Activated gamma-delta T cell treated with Interleukin-2 at 50 U/mL for 16 hours (primary cell): ENCODE measurements at places on chromosomes 7 and 10.

- DNase-seq, result no peak
Measured at GRCh38 chr7:96674565-96674964, 35.1 kb downstream of the SEM1 start.

- no peak for DNase-seq
Measured at GRCh38 chr7:158109364-158110033, 478.1 kb downstream of the PTPRN2 start.

DNA sequence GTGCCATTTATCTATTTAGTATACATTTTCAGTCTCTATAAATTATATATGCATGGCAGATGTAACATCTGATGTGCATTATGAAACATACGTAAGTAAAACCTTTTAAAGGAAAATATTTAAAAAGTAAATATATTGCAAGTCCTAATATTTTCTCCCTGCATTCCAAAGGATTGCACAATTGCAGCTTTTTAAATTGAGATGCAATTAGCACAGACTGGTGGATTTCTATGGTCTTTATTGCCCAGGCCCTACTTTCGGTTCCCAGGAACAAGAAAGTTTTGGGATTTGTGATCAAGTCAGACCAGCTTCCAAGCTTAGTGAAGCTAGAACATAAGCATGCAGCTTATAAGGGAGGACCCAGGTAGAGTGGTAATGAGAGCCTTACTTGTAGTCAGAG lies 337.8 kb downstream of the NRG3 start:
- DNase-seq, result no peak

GRCh38 chr7:29033584-29033983 lies 75.5 kb upstream of the TRIL start:
- no peak for DNase-seq

DNA sequence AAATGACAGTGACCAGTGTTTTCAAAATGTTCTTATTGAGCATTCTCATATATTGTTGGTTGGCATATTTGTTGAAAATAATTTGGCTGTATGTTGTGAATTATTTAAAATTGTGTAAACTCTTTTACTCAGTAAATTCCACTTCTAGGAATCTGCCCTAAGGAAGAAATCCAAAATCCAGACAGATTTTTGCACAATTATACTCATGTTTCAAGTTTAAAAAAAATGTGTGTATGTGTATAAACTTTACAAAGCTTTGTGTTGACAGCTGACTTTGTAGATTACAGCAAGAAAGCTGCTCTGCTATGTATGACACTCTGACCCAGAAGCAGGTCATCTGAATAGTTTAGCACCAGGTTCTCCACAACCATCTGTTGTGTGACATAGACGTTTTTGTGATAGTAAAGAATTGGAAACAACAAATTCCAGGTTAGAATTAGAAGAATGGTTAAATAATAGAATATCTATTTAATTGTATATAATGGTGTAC lies 21.6 kb downstream of the KIFBP start:
- no peak for DNase-seq

DNA sequence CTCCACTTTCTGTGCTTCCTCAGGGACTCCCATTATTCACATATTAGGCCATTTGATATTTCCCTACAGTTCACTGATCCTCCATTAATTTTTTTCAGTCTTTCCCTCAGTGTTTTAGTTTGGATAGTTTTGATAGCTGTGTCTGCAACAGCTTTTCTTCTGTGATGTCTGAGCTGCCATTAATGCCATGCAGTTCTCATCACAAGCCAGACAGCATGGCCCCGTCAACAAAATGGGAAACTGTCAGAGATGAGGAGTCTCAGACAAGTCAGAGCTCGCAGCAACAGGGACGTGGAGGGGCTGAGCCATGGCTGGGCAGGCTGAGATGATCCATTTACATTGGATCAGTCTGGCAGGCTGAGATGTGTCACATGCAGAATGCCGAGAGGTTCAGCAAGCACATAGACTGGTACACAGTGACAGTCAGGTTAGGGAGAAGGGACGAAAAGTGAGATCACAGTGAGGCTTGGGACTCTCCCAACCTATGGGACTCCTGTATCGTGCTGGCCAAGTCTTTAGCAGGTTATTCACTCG lies 65.4 kb downstream of the NPS start:
- no peak for DNase-seq

- DNase-seq, result no peak
Measured at GRCh38 chr7:126780993-126781392, 471.7 kb downstream of the GRM8 start.

GRCh38 chr7:18064242-18064838 lies 36.7 kb upstream of the PRPS1L1 start:
- DNase-seq, result no peak

DNA sequence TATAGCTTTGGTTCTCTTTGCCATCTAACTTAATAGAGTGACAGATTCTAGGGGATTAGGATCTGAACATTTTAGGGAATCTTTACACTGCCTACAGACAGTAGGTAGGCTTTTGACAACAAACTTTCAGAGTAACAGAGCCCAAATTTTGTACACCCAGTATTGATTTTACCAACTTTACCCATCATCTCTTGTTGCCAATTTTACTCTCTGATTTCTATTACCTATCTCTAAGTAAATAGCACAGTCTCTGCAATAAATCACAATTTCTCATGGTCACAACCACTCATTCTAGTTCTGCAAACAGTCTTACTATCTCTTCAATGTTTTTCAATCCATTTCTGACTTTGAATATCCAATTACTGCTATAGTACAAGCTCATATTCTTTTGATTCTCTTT lies 1097.6 kb upstream of the PHF14 start:
- DNase-seq, result no peak

- DNase-seq, result no peak
Measured at GRCh38 chr10:24806262-24806661, 82.6 kb upstream of the ARHGAP21 start.

- DNase-seq, result no peak
Measured at GRCh38 chr7:51029701-51030191, 247.1 kb upstream of the GRB10 start.

GRCh38 chr10:52337225-52337624 lies 23.1 kb downstream of the DKK1 start:
- no peak for DNase-seq

DNA sequence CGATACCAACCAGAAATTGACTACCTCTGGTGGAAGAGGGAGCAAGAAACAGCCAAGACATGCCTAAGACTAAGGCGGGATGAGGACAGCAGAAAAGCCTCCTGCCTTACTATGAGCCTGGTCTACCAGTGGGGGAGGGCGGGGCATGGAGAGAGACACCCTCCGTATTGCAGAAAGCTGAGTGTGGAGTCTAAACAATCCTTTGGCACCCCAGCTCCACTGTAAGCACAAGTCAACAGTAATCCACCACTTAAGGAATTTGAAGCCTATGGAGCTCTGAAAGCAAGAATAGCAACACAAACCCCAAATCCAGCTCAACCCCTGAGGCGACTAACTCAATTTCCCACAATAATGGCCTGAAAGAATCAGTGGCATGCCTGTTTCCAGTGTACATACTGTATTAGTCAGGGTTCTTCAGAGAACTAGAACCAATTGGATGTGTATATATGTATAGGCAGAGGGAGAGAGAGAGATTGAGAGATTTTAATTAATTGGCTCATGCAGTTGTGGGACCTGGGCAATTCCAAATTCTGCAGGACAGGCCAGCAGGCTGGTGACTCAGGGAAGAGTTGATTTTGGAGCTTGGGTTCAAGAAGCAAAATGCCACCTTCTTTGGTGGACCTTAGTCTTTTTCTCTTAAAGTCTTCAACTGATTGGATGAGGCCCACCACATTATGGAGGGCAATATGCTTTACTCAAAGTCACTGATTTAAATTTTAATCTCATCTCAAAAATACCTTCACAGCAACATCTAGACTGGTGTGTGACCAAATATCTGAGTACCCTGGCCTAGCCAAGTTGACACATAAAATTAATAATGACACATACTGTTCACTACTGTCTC lies 13.5 kb downstream of the PPIF start:
- no peak for DNase-seq

- DNase-seq, result no peak
Measured at GRCh38 chr7:155285833-155286232, 11.8 kb upstream of the INSIG1 start.

GRCh38 chr10:78910476-78910875 lies 158.3 kb upstream of the ZMIZ1 start:
- no peak for DNase-seq

DNA sequence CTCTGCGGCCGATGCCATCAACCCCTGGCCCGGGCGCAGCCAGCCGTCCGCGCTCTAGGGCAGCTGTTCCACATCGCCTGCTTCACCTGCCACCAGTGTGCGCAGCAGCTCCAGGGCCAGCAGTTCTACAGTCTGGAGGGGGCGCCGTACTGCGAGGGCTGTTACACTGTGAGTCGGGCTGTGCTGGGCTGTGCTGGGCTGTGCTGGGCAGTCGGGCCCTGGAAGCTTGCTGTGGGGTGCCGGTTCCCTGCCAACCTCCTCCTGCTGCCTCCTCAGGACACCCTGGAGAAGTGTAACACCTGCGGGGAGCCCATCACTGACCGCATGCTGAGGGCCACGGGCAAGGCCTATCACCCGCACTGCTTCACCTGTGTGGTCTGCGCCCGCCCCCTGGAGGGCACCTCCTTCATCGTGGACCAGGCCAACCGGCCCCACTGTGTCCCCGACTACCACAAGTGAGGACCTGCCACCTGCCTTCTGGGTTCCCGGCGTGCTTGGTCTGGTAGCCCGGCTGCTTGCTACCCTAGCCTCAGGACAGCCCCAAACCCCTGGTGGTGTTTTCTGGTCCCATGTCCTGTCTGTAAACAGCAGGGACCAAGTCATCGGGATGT lies 7.5 kb downstream of the ZYX start:
- DNase-seq, result no peak

DNA sequence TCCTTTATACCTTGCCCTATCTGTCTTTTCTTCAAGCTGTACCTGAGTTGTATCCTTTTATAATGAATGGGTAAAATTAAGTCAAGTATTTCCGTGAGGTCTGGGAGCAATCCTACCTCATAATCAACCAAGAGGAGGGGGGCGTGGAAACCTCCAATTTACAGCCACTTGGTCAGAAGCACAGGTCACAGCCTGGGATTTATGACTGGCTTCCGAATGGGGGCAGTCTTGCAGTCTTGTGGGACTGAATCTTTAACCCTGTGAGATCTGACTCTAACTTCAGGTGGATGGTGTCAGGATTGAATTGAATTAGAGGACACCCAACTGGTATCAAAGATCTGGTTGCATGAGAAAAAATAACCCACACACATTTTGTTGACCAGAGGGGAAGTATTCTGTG lies 23.5 kb upstream of the KCNMA1 start:
- no peak for DNase-seq

- DNase-seq, result no peak
Measured at GRCh38 chr10:44278837-44279324, 106.0 kb downstream of the CXCL12 start.

DNA sequence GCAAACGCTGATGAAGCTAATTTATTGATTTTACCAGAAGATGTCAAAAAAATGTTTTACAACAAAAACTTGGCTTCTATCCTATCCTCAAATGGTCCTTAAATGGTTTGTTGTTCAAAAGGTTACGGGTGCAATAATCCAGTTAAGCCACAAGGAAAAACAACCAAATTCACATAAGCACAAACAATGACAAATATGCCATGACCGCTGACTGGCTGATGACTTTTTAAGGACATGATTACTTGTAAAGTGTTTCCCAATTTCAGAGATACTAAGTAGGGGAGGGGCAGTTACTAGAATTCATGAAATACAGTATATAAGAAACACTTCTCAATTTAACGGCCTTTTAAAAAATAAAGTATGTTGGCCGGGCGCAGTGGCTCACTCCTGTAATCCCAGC lies 28.8 kb downstream of the ABI1 start:
- DNase-seq, result no peak

DNA sequence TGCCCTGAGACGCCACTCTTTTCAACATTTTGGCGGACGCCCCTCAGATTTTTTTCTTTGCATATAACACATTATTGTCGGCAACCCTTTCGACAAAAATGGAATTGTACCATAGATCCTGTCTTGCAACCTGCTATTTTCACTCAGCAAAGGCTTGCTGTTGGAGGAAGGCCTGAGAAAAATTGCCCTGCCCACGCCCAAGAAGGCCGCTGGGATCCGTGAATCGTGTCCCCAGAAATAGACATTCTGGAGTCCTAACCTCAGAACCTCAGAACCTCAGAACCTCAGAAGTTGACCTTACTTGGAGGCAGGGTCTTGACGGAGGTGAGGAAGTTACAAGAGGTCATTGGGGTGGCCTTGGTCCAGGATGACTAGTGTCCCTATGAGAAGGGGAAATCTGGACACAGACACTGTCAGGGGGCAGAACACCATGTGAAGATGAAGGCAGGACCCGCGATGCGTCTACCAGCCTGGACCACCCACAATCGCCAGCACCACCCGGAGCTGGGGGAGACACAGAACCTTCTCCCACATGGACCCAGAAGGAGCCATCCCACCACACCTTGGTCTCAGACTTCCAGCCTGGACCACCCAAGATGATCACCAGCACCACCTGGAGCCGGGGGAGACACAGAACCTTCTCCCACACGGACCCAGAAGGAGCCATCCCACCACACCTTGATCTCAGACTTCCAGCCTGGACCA lies 19.1 kb upstream of the DNAAF5 start:
- DNase-seq, result no peak

- DNase-seq, result no peak
Measured at GRCh38 chr10:34650156-34650555, 164.9 kb downstream of the PARD3 start.

- DNase-seq, result no peak
Measured at GRCh38 chr10:30185916-30186315, 126.5 kb upstream of the JCAD start.

GRCh38 chr10:60425392-60426110 lies 35.9 kb upstream of the ANK3 start:
- DNase-seq, result no peak

DNA sequence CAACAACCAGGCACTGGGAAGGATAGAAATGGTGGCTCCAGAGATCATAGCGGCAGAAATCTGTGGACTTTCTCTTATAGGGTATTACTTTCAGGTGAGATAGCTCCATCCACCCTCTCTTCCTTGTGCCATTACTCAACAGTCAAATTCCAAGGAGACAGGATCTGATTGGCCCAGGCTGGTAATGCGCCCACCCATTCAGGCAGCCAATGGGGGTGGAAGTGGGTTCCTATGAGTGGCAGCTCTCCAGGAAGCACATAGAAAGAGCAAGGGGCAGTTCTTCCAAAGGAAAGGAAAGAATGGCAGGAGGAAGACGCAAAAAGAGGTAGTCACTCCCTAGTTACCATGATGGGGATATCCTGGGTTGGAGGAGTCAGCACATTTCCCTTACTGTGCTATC lies 94.4 kb downstream of the STRA8 start:
- no peak for DNase-seq
